Fibroblast of mammary gland (primary cell): ENCODE measurements at places on chromosomes 16 and 17.
A peak's percentile ranks its signal among the peaks of the same experiment; 100 is the strongest.

GRCh38 chr17:66678827-66679226 is 156.1 kb upstream of the CACNG5 start:
- no peak for DNase-seq

- peak; percentile 67 for DNase-seq
These were observed 17.6 kb downstream of the ZSWIM7 start for GRCh38 chr17:15981646-15982580.

DNA sequence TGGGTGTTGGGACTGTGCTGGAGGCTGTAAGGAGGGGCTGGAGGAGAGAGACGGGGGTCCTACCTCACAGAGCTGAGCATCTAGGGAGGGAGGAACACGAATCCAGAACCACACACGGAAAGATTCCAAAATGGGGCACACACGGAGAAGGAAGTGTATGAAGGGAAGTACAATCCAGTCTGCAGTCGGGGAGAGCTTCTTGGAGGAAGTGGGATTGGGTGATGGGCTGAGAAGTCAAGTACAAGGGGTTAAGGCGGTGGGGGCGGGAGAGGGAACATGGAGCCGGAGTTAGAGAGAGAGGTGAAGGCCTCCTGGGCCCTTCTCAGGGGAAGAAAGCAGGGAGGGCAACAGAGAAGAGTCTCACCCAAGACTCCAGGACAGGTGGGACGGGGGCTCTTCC is 107.5 kb upstream of the CREBBP start:
- DNase-seq: no peak

DNA sequence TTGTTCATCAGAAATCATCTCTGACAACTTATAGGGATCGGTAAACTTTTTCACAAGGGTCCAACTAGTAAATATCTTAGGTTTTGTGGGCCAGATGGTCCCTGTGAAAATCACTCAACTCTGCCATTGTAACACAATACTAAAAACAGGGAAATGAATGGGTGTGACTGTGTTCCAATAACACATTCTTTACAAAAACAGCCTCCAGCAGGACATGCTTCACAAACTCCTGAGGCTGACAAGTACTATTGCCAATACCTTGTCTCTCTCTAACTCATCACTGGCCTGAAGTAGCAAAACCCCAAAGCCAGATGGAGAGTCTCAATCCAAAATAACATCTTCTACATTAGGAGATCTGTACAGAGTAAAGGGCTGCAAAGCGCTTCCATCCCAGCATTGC is 312.3 kb downstream of the TOX3 start:
- no peak for DNase-seq

- DNase-seq: no peak
These were observed 12.6 kb downstream of the CA7 start for GRCh38 chr16:66856801-66857200.

DNA sequence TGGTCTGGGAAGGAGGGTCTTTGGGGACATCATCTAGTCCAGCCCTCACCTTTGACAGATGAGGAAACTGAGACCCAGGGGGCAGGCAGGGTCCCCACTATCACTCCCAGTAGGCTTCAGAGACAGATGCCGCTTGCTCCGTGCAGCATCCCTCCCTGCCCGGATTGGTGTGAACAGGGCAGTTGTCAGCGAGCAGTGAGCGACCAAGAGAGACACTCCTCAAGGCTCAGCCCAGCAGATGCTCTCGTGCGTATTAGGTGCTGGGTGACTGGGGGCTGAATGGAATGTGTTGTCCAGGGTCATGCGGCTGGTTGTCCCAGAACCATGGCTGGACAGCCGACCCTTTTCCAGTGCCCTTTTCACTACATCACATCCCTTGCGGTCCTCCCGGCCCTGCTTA is 49.0 kb downstream of the MPRIP start:
- no peak for DNase-seq

GRCh38 chr17:885971-886571 is 93.5 kb downstream of the NXN start:
- peak; percentile 52 for DNase-seq

GRCh38 chr16:23061669-23062068 is 87.6 kb downstream of the USP31 start:
- DNase-seq: no peak

DNA sequence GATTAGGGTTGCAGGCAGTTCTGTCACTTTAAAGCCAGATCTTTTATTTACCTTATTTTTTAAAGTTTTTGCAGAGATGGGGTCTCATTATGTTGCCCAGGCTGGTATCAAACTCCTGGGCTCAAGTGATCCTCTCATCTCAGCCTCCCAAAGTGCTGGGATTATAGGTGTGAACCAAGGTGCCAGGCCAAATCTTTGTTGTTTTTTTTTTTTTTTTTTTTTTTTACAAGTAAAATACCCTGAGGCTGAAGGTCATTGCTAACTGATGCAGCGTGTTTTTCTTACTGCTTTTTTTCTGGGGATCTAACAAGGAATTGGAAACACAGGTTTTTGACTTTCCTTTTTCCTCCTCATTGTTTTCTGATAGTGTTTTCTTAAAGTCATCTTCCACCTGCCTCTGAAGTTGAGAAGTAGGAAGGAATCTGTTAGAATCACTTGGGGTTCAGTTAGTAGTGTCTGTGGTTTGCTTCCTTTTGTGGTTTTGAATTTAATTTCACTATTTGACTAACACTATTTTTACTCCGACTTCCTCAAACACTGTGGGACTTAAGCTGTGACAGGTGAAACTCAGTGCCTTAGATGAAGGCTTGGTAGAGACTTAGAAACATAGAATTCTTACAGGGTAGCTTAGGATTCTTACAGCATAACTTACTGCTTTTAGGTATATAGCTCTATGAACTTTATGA is 22.2 kb downstream of the CLTC start:
- no peak for DNase-seq

GRCh38 chr17:16243801-16244567 is 27.0 kb downstream of the PIGL start:
- no peak for DNase-seq

GRCh38 chr17:82531431-82531881 is 11.9 kb downstream of the FOXK2 start:
- peak; percentile 80 for DNase-seq

GRCh38 chr16:1743376-1744337 is 27.7 kb downstream of the NME3 start:
- DNase-seq: no peak

GRCh38 chr17:47698749-47699535 is 5.0 kb downstream of the TBKBP1 start:
- DNase-seq: peak; percentile 45

- no peak for DNase-seq
These were observed 122.5 kb downstream of the CMIP start for GRCh38 chr16:81567087-81567486.

DNA sequence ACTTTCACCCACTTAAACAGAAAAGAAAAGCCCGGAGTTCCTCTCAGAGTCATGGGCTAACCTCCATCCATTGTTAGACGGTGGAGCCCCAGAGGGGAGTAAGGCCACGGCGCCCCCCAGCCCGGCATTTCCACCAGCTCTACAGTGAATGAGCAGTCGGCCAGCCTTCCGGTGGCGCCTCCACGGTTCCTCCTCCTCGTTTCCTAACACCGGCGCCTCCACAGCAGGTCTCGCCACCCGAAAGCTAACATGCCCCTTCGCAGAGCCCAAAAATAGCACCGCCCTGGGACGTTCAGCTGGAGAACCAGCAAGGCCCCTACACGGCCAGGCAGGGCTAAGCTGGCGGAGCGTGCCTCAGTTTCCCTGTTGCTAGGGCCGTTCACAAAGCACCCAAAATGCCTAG is 858 bp downstream of the MMD start:
- DNase-seq: peak; percentile 28

DNA sequence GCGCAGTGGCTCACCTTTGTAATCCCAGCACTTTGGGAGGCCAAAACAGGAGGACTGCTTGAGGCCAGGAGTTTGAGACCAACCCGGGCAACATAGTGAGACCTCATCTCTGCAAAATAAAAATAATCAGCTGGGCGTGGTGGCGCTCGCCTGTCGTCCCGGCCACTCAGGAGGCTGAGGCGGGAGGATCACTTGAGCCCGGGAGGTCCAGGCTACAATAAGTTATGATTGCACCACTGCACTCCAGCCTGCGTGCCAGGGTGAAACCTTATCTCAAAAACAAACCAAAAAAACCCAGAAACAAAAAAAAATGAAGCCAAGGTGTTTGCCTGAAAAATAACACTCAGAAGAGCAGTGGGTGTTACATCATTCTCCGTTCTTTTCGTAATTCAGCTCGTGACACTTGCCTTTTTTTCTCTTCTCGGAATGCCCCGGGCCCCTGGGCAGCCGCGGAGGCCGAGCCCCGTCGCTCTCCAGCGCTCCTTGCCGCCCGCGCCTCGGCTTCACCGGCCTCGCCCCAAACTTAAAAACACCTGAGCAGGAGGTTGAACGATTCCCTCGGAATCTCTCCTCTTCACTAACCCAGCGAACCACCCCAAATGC is 17.0 kb downstream of the PRCD start:
- DNase-seq: peak; percentile 64

GRCh38 chr17:46194393-46195216 is 1.4 kb upstream of the KANSL1 start:
- peak; percentile 55 for DNase-seq

- DNase-seq: no peak
These were observed 24.0 kb downstream of the ABCC1 start for GRCh38 chr16:15973421-15973820.

- peak; percentile 97 for DNase-seq
These were observed 122.6 kb upstream of the FOXF1 start for GRCh38 chr16:86387468-86388440.

GRCh38 chr17:41653421-41653820 is 29.0 kb upstream of the KRT17 start:
- DNase-seq: no peak

- peak; percentile 12 for DNase-seq
These were observed 36.1 kb upstream of the ATP2C2 start for GRCh38 chr16:84331998-84332780.

- DNase-seq: no peak
These were observed 6.4 kb downstream of the CIAO3 start for GRCh38 chr16:734208-734980.

DNA sequence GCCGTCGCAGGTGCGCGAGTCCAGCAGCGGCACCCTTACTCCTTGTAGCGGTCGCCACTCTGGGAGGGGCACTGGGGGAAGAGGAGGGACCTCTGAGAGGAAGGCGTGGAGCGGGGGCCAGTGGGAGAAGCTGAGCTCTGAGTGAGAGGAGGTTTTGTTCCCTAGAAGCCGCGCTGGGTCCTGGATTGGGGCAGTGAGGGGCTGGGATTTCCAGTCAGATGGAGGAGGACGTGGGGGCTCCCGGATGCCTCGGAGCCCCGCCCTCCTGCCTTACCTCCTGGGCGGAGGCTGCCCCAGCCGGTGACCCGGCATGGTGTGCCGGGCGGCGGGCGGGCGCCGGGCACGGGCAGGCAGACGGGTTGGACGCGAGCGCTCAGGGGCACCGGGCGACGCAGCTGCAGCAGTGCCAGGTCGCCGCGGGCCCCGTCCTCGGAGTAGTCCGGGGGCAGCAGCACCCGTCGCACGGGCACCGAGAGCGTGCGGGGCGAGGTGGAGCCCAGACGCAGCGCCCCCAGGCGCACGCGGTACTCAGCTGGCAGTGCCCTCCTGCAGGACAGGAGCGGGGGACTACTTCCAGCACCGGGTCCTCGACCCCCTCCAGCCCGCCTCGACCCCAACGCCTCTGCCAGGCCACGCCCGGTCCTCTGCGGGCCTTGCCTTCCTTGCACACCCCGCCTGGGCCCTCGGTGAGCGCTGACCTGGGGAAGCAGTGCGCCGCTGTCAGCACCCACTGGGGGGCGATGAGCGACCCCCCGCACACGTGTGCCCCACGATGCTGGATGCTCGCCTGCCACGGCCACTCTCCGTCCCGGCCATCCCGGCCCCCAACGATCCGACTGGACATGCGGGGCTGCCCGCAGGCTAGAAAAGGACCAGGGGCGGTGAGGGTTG is 2.0 kb downstream of the PRSS33 start:
- no peak for DNase-seq

- no peak for DNase-seq
These were observed 4.5 kb downstream of the CD79B start for GRCh38 chr17:63927464-63928171.

GRCh38 chr16:89495121-89495520 is 4.8 kb upstream of the ANKRD11 start:
- peak; percentile 85 for DNase-seq

DNA sequence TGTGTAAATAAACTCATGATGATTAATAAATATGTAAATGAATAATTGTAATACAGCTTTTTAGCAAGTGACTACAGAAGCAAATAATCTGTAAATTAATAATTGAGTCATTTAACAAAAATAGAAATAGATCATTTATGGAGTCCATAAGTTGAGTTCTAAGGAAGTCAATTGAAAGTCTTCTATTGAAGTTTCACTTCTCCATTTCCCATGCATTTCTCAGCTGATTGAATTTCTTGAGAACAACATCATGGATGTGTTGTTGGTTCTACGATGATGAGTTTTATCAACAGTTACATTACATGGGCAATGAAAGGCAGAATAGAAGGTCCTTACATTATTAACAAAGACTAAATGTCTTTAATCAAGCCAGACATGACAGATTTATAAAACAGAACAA is 290.4 kb downstream of the MAP2K6 start:
- no peak for DNase-seq

GRCh38 chr16:17306745-17307144 is 164.0 kb downstream of the XYLT1 start:
- DNase-seq: no peak

- peak; percentile 10 for DNase-seq
These were observed 122.3 kb downstream of the CDK5R1 start for GRCh38 chr17:32609085-32609484.

DNA sequence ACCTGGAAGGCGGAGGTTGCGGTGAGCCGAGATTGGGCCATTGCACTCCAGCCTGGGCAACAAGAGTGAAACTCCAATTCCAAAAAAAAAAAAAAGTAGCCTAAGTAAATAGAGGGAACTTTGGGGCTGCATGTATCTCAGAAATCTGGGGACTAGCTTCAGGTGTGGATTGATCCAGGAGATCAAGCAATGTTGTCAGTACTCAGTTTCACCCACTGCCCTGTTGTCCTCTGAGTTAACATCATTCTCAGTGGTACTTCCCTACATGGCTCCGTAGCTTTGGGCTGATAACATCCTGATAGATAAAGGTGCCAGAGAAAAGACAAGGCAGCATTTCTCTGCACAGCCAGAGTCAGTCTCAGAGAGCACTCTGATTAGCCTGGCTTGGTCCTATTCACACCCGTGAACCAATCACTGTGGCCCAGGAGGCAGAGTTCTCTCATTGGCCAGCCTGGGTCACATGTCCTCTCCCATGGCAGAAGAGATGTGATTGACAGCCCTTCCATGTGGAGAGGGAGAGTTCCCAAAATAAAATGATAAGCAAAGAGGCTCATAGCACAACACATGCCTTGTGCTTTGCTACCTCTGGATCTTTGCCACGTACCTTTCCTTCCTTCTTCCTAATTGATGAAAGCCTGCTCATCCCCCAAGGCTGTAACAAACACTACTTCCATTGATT is 99.6 kb downstream of the ABCC1 start:
- DNase-seq: no peak

DNA sequence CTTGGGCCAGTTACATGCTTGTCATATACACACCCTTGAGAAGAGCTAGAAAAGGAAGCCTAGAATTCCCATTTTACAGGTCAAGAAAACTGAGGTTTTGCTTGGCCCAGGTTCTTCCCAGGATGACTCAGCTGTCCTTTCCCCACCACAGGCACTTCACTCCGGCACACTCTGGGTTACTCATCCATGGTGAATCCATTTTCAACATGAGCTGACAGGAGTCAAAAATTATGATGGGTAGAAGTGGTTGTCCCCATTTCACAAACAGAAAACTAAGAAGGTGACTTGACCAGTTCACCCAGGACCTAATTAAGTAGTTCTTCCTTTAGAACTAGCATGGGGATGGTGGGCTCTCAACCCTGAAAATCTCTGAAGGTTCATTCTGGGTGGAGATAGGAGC is 67.2 kb downstream of the USP22 start:
- DNase-seq: peak; percentile 64
